SK-N-DZ (cell line): ENCODE measurements at places on chromosomes 12 and 14.

DNA sequence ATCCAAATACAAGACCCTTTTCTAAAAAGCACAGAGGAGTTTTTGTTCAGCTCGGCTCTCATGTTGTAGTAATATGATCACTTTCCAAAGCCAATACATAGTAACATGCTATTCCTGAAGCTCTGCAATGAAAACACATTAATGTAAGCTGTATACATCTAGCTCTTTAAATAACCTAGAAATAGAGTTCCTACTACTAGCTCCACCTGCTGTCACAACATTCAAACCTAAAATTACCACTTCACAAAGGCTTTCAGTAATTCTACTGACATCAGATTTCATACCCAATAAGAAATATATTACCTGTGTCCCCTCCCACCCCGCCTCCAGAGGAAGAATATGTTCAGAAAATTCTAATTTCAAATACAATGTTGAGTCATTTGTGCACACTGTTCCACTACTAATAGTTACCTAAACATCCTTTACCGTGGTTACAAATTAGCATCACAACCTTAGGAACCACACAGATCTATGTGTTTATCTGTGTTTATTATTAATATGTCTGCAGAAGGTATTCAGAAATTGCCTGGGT is 17.8 kb downstream of the EFCAB11 start:
- no peak for DNase-seq

DNA sequence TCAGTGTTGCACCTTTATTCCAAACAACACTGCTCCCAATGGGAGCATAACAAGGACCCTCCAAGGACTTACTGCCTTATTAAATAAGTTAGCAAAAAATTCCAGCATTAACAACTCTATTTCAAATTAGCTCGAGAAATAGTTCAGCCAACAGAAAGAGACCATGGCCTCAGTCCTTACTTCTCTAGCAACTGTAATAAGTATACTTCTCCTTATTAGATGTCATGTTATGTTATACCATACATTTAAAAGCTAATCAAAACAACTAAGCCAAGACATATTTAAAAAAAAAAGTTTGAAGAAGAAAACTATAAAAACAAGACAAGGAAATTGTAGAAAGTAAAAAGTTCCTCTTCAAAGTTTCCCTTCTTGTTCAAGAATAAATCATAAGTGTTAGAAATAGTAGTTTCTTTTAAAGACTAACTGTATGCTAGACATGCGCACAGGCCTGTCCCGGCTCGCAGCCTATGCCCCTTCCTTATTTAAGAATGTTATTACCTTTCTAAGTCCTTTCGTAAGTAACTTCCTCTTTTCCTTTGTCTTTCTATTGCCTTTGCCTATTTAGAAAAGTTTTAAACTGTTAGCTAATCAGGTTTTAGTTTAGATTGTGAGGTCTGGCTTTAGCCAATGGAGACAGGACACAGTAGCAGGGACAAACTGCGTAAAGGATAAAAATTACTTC is 68.6 kb downstream of the RESF1 start:
- no peak for DNase-seq

- no peak for DNase-seq
Observed at GRCh38 chr12:51860986-51861385, 12.5 kb upstream of the FIGNL2 start.

DNA sequence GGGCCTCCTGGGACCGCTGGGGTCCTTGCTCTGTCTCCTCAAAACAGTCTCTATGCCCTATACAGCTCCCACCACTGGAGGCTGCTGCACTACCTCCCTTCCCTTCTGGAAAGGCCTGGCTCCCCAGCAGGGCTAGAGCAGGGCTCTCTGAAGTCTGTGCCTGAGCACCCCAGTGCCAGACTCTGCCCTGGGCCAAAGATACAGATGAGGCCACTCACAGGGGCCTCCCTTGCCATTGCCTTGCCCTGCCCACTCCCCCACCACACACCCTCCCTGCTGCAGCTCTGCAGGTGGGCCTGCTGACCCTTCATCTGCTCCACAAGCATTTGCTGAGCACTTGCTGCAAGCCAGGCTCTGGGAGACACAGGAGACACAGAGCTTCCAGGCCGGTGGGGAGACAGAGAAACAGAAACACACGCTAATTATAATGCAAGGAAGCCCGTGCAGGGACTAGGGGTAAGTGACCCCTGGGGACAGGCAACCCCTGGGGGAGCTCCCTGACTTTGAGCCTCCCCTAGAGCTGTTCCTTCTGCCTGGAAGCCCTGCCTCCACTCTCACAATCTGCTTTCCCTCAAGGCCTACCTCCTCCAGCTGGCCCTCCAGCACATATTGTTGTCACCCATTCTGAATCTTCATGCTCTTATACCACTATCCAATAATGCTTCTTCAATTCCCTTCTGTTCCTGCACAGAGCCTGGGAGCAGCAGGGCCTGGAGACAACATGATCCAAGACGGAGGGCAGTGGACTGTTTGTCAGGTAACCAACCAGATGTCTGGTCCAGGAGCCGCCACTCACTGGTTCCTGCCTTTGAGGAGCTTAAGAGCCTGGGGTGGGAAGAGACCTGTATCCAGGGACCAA is 32.6 kb upstream of the PNMA1 start:
- no peak for DNase-seq

DNA sequence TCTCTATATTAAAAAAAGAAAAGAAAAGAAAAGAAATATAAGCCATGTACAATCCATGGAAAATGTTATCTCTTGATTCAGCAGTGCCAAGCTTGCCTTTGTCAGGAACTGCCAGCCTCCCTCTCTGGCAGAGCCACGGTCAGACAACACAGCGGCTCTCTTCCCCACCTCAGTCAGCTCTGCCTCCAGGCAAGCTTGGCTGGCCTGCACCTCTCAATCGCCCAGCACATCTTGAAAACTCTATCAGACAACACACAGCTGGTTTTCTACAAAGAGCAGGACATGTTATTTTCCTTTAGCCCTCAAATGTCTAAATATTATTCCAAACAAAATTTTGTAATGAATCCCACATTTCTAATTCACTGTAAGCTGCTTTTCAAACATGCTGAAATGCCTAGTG is 20.0 kb upstream of the GCH1 start:
- no peak for DNase-seq
